ENCODE measurements at places on chromosomes 16 and 17.

DNA sequence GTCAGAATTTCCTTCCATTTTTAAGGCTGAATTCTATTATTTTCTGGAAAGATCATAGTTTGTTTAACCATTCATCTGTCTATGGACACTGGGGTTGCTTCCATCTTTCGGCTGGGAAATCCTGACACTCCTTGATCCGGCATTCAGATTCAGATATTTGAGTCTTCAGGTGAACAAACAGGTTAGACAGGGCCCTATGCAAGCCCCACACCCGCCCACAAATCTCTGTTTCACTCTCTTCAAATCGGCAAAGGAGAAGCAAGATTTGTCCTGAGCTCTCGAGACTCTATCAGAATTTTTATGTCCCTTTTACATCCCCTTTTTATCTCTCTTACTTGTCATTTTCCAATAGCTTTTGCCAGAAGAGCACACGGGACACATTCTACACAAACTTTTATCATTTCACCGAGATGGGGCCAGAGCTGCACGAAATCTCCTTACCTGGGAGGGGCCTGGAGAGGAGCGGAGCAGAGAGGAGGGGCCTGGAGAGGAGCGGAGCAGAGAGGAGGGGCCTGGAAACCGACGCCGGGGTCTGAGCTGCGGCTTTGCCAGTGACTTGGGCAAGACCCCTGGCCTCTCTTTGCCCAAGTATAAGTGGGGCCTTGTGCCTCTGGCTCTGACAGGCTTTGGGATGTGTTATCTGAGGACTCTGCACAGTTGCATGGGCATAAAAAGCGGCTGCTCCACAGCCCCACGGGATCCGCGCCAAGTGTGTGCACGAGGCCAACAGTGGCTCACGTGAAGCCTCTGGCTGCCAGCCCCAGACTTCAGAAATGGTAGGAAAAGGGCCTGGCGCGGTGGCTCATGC lies 54.3 kb upstream of the RBFOX3 start:
- DNase-seq: no peak

- no peak for DNase-seq
Observed at GRCh38 chr16:14609716-14610115, 20.3 kb downstream of the PARN start.

DNA sequence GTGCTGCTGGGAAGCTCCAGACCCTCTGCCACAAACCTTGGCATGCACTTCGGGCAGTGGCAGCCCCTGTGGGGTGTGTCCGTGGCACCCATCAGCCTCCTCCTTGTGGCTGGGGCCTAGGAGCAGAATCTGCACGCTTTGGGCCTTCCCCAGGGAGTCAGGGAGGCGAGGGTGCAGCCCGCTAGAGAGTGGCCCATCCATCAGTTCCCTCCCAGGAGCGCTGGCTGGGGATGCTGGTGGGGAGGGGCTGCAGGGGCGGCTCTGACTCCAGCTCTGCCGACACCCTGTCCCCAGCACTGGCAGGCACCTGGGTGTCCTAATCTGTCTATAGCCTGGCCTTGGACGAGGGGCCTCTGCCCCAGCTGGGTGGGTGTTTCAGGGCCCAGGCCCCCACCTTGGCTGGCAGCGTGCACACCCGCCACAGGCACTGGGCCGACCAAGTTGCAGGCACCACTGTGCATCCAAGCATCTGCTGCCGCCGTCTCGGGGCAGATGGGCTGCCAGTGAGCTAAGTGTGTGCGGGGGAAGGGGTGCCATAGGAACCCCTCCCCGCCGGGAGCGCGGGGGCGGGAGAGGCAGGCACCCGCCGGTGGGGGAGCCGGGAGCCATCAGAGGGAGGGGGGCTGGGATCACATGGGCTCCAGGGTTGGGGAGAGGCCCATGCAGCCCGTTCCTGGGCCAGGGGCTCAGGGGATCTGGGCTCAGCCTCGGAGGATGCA lies 30.2 kb downstream of the ENDOV start:
- DNase-seq: no peak

GRCh38 chr17:32828822-32829221 lies 48.1 kb downstream of the MYO1D start:
- no peak for DNase-seq

- DNase-seq: no peak
Observed at GRCh38 chr17:56982312-56982711, 4.4 kb downstream of the SCPEP1 start.

- no peak for DNase-seq
Observed at GRCh38 chr17:74641224-74641957, 17.9 kb upstream of the CD300E start.

Data from NCI-H748 treated with DMSO at 0.1 percent for 48 hours (cell line).